ENCODE measurements at places on chromosomes 12 and 14.

DNA sequence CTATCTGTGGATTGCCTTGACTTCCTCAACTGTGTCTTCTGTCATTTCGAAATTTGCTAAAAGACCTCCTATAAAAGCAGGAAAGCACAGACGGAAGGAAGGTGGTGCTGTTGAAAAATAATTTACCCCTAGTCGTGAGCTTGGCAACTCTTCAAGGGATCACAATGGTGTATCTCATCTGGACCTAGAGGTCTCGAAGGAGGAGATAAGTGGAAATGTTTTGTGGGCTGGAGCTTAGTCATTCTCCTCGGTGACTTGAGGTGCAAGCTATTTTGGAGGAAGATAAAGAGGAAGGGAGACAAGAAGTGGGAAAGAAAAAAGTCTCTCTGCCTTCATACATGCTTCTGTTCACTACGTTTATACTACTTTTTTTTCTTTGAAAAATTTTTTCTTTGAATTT is 89.9 kb downstream of the FLRT2 start:
- DNase-seq = no peak

GRCh38 chr12:47114481-47114892 is 34.7 kb upstream of the AMIGO2 start:
- no peak for DNase-seq

DNA sequence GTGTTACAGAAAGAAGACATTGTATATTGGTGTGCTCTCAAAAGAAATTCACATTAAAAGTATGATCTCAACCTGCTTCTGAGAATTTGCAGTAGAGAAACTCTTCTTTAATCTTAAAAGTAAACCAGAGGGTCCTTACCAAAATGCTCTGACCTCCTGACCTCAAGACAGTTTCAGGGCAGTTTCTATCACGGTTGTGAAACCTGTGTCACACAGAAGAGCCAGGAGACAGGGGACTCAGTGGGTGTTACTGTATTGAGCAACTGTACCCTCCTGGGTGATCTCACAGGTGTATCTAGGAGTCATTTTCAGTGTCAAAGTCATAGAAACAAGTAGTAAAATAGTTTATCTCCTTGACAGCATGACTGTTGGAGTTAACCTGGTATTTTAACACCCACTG is 178.0 kb downstream of the GRIP1 start:
- DNase-seq = no peak

- DNase-seq = no peak
Observed at GRCh38 chr14:60632777-60633176, 16.5 kb downstream of the SIX1 start.

DNA sequence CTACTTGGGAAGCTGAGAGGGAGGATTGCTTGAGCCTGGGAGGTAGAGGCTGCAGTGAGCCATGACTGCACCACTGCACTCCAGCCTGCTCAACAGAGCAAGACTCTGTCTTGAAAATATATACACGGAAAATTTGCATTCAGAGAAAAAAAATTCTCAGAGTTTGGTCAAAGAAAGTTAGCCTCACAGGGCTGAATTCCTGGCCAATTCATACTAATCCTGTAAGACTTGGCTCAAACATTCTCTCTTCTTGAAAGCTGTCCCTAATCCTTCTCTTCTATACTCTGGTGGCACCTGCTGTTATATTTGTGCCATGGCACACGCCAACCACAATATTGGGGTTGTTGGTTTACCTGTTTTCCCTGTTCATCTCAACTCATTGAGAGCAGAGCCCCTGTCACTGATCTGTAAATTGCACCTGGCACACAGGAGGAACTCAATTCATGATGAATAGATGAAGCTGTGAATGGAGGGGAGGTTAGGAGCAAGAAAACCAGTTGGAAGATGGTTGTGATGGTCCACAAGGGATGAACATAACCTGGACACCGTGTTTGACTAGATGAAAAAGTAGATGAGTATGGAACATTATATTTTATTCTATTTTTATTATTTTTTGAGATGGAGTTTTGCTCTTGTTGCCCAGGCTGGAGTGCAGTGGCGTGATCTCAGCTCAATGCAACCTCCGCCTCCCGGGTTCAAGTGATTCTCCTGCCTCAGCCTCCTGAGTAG is 36.8 kb upstream of the SPTSSA start:
- peak; percentile 18 for DNase-seq

DNA sequence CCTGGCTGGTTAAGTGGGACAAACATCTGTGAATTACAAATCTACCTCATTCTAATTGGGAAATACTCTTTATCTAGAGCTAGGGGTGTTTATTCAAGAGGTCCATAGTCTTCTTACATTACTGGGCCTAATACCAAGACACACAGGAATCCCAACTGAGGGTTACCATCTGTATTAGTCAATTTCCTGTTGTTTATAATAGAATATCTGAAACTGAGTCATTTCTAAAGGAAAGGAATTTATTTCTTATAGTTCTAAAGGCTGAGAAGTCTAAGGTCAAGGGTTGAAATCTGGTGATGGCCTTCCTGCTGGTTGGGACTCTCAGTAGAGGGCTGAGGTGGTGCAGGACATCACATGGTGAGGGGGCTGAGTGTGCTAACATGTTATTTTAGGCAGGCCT is 36.0 kb downstream of the RTRAF start:
- DNase-seq = peak; percentile 98
